ENCODE measurements at places on chromosomes 13 and 19.
A peak's percentile ranks its signal among the peaks of the same experiment; 100 is the strongest.

DNA sequence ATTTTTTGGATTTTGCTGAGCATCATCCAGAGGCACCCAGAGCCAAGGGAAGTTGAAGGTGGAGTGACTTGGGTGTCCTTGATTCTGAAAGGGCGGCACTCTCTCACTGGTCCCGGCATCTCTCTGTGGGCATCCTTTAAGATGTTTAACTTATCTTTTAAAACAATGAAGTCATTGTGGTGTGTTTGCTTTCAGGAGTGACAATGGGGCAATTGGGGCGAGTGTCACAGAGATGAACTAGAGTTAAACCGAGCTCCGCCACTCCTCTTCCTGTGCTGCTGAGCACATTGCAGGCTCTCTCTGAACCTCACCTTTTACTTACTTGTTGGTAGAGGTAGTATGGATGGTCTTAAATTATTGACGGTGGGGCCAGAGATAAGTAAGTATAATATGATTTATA is 295.7 kb downstream of the MYO16 start:
- DNase-seq: no peak

DNA sequence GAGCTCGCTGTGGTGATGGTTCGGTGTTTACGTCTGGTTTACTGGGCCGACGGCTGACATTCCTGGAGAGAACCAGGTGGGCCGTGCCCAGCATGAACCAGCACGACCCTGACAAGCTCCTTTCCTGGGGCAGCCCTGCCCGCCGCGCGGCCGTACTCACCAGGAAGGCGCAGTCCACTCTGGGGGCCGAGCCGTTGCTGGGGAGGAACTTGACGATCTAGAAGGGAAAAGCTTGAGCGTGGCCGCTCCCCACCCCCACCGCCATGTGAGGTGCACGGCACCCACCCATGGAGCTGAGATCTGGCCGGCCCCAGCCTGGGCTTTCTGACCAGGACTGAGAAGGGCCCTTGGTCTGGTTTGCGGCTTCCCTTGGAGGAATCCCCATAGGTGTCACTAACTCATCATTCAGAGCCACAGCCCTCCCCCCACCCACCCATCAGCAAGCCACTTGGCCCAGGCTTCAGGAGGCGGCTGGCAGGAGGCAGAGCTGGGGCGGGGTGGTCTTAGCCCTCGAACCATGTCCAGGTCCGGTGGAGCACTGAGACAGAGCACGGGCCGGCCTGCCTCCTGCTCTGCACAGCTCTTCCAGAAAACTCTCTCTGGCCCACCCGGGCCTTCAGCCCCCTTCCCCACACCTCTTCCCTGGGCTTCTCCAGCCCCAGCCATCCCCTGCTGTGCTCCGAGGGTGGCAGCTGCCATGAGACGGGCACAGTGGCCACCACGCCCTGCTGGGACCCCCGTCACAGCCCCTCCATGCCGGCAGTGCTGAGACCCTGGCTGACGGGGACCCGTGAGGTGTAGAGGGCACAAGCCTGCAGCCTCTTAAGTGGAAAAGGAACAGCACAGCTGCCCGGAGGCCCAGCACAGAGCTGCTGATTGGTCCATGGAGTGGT is 6.2 kb downstream of the ATP4B start:
- no peak for DNase-seq

DNA sequence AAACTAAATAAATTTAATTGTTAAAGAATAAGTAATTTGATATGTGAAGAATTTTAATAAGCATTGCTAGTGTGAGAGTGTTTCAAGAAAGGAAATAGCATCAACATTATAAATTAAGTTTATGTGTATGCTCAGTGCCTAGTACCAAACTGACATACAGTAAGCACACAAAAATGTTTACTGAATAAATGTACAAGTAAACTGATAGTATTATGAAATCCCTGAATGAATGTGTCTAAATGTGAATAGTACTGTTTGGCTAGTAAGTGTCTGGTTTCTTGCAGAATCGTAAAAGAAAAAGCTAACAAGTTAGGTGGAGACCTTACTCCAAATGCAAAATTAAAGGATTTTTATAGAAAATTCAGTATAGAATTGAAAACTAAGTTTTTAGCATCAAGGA is 233.6 kb downstream of the PCDH9 start:
- DNase-seq: no peak

GRCh38 chr13:22696433-22696832 is 484.3 kb upstream of the SGCG start:
- DNase-seq: no peak

GRCh38 chr19:46875657-46876056 is 14.9 kb downstream of the ARHGAP35 start:
- no peak for DNase-seq

- peak; percentile 28 for DNase-seq
Observed at GRCh38 chr13:100984085-100984705, 309.6 kb upstream of the TMTC4 start.

DNA sequence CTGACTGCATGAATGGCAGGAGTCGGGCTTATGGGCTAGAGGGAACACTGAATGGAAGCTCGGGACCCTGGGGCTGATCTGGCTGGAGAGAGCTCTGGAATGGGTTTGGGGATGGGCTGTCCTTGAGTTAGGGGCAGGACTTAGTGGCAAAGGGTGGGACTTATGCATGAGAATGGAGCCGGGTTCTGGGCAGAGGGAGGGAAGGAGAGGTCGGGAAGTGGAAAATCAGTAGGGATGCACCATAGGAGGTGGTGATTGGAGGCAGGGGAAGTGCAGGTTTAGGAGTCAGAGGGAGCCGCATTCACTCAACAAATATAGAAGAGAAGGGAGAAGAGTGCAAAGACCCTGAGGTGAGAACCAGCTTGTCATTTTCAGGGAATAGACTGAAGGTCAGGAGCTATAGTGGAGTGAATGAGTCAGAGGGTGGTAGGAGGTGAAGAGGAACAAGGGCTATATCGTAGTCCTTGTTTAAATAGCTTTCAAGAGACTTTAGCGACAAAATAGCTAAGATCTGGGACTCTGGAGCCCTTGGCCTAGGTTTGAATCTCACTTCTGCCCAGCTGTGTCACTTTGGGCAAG is 748 bp downstream of the RAB4B start:
- no peak for DNase-seq

DNA sequence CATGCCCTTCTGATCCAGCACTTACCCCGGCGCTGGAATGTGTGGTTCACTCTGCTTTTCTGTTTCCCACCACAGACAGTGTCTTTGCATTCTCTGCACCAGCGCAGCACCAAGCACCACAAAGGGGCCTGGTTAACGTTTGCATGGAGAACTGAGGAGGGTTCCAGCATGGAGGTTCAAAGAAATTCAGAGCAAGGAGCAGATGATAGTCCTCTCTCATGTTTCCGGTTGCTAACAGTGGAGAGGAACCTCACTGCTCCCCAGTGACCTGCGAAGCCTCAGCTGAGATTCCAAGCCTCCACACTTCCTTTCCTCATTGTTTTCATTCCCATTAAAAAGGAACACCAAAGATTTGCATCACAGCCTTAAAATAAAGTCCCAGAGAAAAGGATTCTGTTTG is 99.7 kb downstream of the STARD13 start:
- no peak for DNase-seq

DNA sequence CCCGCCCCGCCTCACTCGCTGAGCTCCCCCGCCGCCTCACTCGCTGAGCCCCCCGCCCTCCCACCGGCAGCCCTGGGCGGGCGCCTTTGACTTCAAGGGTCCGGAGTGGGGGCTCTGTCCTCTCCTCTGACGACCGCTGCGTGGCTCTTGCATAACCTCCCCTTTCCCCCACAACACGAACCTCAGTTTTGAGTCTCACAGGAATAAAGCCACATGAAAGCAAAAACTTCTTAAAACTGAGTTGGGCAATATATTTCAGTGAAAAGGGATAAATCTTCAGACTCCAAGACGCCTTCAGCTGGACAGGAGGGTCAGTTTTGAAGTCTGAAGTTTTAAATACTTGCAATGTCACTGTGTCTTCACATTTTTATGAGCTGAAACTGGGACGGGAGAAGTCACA is 70.6 kb upstream of the C13orf46 start:
- DNase-seq: no peak

DNA sequence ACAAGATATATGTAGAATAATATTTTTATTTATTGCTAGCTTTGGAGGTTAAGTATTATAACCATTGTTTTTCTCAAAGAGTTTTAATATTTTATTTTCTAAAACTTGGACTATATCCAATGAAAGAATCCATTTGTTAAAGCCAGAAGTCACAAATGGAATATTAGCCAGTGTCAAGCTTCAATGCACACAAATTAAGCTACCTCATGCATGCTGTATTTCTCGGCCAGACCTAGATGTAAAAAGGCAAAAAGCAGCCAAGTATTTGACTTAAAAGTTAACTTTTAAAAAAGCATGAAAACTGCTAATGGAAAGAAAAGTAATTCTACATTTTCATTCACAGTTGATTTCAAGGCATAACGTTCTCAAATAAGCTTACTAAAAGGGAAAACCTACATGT is 160.0 kb upstream of the ATXN8OS start:
- no peak for DNase-seq

GRCh38 chr19:3250675-3251074 is 26.2 kb downstream of the CELF5 start:
- no peak for DNase-seq

- DNase-seq: no peak
Observed at GRCh38 chr19:10168386-10168948, 26.3 kb downstream of the DNMT1 start.

DNA sequence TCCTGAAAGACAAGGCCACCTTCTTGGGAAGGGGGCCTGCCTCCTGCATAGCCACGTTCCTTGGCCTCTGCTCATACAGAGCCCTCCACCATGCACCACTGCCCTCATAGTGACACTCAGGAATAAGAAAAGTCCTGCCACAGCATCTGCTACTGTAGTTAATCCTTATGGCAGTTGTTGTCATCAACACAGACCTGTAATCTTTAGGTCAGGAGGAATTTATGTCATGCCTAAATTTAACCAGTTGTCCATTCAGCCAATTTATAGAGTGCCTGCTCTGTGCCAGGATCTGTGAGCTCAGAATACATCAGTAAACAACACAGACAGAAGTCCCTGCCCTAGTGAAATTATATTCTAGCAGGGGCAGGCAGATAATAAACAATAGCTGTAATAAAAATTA is 44.4 kb downstream of the FAM124A start:
- no peak for DNase-seq

GRCh38 chr19:45766869-45767346 is 2.1 kb downstream of the SIX5 start:
- DNase-seq: no peak

DNA sequence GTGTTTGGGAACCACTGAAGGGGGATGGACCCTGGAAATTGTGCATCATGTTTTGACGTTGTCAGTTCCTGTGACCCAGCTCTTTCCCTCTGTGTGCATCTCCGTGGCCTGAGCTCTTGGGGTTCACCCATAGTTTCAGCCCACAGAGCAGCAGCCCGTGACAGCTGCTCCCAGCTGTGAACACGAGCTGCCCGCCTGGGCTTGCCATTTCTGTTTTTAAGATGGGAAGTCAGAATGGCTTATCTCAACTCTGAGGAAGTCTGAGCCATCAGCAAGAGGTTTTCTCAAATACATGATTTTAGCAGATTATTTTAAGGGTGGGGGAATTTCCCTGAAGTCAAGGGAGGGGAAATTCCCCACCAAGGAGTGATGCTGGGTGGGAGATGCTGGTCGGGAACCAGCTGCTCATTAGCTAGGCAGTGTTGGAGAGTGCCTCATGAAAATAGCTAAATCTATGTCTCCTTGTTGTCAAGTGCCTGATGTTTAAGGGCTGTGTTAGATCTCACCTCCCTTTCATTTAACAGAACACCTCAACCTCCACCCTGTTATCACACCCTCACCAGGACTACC is 34.8 kb upstream of the C1QTNF9 start:
- DNase-seq: peak; percentile 19

GRCh38 chr13:83955011-83955410 is 72.7 kb upstream of the SLITRK1 start:
- no peak for DNase-seq

GRCh38 chr13:107139006-107139405 is 571.1 kb upstream of the ARGLU1 start:
- DNase-seq: no peak

Data from retina (tissue), 1 donor.